ENCODE measurements at places on chromosomes 11 and 22.

- DNase-seq = no peak
Observed at GRCh38 chr11:13869398-13869886, 93.1 kb upstream of the SPON1 start.

- DNase-seq = no peak
Observed at GRCh38 chr11:12689029-12689755, 15.0 kb downstream of the TEAD1 start.

DNA sequence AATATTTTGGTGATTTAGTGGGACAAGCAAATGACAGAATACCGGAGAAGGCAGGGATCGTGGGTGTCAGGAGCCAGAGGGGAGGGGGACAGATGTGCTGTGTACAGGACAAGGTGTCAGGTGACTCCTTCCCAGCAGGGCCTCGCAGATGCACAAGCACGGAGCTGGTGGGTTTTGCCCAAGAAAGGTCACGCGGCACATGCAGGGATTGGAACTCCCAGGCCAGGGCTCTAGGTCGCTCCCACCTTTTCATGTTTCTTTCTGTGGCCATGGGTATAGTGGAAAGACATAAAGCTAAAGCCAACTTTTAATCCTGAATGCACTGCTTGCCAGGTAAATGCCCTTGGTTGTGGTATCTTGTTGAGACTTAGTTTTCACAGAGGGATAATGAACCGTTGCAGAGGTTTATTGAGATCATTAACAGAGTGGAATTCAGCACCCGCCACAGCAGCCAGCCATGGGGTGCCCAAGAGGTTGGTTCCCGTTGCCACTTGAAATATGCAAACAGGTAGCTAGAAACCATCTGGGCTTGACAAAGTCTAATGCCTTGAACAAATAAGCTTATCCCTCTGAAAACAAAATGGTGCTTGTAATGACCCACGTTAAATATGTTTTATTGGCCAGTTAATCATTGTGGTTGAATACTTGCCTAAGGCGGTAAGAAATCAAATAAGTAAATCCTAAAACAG is 10.1 kb downstream of the C22orf23 start:
- no peak for DNase-seq

DNA sequence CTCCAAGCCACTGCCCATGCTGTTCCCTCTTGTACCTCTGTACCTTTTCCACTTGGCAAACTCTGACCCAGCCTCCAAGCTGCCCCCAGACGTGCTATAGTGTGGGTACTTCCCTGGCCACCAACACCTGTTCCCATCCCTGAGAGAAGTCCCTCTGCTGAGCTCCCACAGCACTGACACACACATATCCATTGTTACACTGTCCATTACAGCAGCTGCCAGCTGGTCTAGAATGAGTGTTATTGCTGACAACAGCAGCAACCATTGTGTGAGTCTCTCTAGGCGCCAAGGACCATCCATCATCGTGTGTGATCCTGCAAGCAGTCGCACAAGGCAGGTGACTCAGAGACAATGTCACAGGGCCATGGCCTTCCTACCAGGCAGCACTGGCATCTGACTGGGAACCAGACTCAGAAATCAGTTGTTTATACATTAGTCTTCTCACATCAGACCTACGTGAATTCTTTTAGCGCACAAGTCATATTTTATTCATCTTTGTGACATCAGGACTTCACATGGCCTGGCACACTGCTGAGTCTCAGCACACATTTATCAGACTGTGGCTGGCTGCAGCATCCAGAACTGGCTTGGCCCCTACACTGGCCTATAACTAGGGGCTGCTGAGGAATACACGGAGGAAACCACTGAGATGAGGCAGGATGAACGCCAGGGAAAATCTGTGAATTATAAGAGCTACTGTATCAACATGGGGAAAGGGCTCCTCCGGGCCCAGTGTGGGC is 56.4 kb downstream of the SGSM3 start:
- DNase-seq = no peak

- DNase-seq = no peak
Observed at GRCh38 chr11:121249039-121249663, 43.4 kb upstream of the SC5D start.

- DNase-seq = no peak
Observed at GRCh38 chr22:35172442-35172841, 84.9 kb upstream of the HMGXB4 start.

DNA sequence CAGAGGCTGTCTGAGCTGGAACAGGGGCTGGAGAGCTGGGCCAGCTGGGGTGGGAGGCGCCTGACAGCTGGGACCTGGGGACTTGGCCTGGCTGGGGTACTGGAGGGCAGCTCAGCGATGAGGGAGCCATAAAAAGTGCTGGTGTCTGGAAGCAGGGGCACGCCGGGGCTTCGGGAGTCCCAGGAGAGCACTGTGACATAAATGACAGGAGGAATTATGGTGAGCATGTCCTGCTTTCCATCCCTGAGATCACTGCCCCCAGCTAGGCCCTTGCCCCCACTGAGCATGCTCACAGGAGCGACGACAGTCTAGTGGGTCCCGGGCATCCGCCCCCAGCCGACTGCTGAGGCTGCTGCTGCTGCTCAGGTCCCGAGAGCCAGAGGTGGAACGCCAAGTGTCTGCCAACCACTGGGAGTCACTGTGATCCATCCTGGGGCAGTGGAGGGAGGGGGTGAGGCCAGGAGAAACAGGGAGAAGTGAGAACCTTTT is 6.2 kb downstream of the ROBO4 start:
- DNase-seq = no peak

DNA sequence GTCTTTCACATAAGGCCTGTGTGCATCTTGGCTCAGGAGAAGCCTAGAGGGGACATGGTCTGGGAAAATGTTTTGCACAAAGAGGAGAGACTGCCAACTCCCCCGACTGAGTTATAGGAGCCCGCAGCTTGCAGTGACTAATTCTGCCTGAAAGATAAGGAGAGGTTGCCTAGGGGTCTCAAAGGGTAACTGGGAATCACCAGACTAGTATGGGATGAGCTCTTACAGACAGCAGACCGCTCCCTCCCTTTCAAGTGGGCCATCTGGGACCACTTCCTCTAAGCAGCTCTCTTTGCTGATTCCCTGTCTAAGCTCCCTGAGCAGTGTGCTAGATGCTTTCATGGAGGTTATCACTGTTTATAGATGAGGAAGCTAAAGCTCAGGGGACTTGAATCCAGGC is 105.1 kb downstream of the TENM4 start:
- DNase-seq = no peak

DNA sequence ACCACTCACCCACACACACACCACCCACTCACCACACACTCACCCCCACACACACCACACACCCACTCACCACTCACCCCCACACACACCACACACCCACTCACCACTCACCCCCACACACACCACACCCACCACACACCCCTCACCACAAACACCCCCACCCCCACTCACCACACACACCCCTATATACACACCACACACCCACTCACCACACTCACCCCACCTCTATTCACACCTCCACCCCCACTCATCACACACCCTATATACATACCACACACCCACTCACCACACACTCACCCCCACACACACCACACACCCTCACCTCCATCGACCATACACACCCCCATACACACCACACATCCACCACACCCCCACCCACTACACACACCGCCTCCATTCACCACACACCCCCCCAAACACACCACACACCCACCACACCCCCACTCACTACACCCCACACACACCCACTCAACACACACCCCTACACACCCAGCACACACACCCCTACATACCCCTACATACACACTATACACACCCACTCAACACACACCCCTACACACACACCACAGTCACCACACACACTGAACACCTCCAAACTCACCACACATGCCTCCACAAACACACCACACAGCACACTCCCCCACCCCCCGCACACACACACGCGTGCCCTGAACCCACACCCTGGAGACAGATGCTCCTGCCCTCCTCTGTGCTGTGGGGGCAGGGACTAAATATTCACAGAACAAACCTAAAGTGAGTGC is 19.0 kb upstream of the TTLL12 start:
- DNase-seq = no peak

GRCh38 chr11:123434262-123434661 is 4.2 kb downstream of the GRAMD1B start:
- DNase-seq = no peak

DNA sequence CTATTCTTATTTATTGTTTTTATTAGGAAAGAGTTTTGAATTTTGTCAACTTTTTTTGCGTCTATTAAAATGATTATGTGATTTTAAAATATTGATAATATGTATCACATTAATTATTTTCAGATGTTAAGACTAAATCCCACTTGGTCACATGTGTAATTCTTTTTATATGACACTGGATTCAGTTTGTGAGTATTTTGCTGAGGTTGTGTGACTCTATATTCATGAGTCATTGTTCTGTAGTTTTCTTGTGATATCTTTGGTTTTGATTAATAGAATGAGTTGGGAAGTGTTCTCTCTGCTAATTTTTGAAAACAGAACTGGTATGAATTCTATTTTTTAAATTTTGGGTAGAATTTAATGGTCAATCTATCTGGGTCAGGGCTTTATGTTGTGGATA is 317.9 kb downstream of the ETS1 start:
- DNase-seq = no peak

DNA sequence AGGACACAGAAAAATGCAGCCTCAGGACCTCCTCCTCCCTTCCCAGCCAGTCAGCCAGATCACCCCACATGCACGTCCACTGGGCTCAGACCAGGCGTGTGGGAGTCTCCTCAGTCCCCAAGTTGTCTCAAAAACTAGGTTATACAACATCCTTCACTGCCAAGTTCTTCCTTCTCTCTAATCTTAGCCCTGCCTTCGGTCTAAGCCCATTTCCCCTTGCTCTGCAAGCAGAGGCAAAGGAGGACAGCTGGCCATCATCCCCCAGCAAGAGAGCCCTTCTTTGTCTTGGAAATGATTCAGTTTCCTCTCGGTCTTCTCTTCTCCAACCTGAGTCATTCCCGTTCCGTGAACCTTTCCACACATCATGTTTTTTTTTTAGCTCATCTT is 14.0 kb upstream of the NRGN start:
- DNase-seq = no peak

- peak; percentile 52 for DNase-seq
Observed at GRCh38 chr11:6353367-6353987, 33.2 kb upstream of the CAVIN3 start.
